ENCODE measurements at places on chromosomes 3 and 15.

- DNase-seq, result no peak
Observed at GRCh38 chr3:145864336-145864735, 296.6 kb downstream of the PLOD2 start.

DNA sequence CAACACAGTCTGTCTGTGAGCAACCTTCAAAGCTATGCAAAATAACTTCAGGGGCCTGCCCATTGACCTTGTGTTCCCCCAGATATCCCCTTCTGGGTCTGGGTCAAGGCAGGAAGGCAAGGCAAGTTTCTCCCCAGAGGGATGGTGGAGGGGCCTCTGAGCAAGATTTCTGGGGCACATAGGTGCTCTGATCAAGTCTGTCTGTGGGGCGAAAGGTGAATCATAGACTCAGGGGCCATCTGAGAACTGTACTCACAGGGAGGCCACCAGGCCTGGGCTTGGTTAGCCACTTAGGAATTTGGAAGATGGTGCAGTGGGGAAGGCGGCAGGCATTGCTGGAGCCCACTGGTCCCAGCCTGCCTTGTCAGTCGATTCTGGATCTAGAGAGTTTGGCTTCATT is 92.4 kb downstream of the MINAR1 start:
- no peak for DNase-seq

- DNase-seq, result no peak
Observed at GRCh38 chr3:184604615-184605290, 43.2 kb downstream of the EPHB3 start.

DNA sequence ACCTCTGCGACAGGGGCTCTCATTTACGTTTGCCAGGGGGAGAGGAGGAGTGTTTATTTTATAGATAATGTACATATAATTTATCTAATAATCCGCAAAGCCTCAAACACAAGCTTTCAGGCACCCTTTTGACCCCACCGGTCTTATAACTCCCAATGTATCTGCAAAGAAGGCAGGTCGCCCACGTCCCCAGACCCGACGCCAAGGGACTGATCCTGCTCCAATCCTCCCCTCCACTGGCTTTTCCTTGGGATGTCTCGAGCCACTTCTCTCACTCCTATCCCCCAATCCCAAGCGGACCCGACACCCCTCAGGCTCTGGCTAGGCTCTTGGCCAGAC is 452 bp downstream of the DCP1A start:
- DNase-seq, result no peak

DNA sequence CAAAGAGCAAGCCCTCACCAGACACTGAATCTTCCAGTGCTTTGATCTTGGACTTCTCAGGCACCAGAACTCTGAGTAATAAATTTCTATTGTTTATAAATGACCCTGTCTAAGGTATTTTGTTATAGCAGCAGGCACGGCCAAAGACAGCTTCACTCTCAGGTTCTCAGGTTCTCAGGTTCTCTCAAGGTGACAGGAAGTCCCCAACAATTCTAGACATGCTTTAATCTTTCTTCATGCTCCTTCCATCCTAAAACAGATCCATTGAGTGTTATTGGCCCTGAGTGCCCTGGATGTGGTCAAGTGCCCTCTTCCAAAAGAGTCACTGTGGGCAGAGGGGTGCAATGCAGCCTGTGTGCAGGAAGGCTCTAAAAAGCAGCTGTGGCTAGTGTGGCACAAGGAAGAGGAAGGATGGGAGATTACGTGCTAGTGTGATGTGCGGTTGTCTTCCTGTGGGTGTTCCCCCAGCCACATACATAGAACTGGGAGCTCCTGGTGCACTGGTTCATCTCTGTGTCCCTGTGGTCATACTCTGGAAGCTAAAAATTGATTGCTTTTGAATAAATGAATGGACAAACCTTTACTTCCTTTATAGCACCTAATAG is 11.0 kb upstream of the RAB7A start:
- no peak for DNase-seq

DNA sequence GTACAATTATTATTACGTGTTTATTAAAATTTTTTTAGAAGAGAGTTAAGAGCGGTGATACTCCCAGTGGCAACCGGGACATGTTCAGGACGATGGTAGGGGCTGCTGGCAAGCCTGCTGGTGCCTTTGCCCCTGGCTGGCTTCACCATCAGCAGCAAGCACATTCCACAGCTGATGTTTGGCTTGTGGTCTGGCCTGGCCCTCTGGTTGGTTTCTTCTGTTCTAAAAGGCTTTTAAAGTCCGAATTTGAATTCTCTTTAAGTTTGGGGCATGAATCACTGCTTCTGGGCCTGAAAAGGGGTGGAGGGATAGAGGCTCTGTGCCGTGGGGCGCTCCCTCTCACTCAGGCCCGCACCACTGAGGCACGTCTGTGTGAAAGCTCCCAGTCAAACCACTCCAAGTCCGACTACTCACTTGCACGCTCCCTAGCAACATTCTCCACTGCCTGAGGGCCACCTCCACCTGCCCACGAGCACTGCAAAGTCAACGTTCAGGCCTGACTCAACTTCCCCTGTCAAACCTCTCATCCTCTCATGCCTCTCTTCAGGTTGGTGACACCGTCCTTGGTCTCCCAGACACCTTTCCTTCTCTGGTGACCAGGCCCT is 10.1 kb downstream of the ITGA11 start:
- DNase-seq, result no peak

DNA sequence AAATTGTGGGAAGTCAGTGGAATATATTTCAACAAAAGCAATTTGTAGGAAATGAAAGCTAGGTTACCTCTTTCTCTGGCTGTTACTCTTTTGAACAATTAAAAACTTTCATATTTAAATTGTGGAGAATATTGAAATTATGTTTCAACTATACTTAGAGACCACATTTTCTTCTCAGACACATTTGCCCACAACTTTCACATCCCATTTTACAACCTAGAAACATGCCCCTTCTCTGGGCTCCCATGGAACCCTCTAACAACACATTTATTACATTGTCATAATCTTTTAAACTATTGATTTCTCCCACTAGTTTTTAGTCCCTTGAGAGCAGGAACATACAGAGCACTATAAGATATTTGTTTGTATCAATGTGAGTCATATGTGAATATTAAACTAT is 211.7 kb upstream of the TTC14 start:
- no peak for DNase-seq

GRCh38 chr3:62830727-62831322 is 44.4 kb downstream of the CADPS start:
- DNase-seq, result no peak

GRCh38 chr15:100696452-100696851 is 94.1 kb downstream of the ASB7 start:
- no peak for DNase-seq

DNA sequence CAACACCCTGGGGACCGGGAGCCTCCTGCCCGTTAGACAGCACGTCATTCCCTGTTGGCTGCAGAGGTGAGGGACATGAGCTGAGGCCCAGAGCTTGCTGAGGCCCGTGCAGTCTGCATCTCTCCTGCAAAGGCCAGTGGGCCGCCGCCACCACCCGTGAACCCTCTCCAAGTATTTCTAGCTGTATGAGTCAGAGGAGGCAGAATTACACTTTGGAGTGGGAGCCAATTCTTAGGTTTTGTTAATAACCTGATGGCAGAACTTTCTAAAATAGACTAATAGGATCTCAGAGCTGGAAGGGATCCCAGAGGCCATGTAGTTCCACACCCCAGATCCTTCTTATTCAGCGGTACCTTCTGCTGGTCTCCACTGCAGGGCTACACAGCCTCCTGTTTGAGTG is 335.2 kb upstream of the CTDSPL start:
- no peak for DNase-seq

DNA sequence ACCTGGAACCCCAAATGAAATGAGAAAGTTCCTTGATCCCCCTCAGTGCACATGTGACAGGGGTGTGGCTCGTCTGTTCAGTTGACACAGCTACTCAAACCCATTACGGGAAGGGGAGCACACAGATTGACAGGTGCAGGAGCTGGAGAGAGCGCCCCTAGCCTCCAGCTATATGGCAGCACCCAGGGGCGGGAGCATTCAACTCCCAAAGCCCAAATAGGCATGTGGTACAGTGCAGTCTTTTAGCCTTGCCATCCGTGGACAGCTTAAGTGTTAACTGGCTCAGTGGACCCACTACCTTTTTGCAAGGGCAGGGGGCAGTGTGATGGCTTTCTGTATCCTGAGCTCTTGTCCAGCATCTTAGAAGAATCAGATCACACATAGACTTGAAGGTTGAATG is 1374.2 kb upstream of the ALCAM start:
- DNase-seq, result no peak

DNA sequence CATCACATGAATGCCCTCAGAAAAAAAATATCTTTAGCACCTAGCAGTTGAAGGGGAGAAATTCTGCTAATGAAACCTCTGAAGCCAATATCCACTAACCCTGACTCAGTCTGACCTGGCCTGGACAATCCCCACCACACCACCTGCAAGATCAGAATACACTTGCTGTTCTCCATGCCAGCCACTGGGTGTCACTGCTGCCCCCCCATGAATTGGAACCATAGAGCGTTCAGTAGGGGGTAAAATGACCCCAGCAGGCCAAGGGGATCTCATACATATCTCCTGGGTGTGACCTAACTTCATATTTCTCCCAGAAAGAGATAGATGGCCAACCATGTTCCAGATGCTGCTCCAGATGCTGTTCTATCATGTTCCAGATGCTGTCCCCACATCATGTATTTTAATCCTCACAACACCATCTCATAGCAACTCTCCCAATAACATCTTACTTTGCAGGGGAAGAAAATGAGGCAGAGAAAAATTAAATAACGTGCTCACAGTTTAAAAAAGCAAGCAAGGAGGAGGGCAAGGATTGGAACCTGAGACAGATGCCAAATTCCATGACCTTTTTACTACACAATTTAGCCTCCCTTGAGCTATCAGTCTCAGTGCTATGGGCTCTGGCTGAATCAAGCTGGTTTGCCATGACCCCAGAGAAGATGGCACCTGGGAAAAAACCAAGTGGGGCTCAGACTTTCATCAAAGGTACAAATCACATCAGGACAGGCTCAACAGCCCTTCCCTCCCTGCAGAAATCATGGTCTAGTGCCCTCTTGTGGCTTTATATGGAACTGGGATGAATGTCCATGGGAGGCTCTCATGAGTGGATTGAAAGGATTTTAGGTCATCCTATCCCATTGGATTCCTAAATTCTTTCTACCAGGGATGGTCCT is 12.4 kb downstream of the NTRK3 start:
- DNase-seq, result no peak

DNA sequence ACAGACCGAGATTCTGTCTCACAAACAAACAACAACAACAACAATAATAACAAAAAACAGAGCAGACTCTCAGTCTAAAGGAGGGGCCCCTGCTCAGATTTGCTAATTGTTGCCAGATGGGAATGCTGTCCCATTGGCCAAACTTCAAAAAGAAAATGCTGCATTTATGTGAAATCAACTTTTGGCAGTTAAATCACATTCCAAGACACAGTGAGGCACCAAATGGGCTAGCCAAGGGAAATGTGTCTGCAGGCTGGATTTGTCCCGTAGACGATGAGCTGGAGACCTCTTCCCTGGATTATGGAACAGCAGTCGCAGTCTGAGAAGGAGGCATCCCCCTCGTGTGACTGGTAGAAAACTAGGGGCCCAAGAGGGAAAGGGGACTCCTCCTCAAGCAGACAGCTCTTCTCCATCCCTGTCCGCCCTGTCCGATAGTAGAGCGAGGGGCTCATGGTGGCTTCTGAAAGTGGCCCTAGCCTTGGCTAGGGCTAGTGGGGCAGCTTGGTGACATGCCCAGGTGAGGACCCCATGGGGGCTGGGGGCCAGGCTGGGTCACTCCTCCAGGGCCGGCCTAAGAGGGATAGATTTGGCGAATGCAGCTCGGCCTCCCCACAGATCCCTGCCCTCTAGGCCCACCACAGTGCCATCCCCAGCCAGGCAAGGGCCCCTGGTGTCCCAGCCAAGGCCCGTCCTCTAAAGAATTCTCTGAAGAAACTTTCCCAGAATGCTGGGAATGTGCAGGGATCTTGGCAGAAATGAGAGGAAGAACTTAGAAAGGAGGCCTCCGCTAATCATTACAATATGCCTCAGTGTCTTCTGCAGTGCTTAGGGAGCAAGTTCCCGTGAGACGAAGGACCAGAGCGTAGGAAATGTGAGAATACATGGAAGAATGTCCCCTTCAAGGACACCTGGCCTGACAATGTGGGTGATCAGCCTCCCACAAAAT is 2.0 kb downstream of the SLC22A14 start:
- no peak for DNase-seq

- no peak for DNase-seq
Observed at GRCh38 chr3:10717756-10718155, 98.3 kb upstream of the SLC6A11 start.

DNA sequence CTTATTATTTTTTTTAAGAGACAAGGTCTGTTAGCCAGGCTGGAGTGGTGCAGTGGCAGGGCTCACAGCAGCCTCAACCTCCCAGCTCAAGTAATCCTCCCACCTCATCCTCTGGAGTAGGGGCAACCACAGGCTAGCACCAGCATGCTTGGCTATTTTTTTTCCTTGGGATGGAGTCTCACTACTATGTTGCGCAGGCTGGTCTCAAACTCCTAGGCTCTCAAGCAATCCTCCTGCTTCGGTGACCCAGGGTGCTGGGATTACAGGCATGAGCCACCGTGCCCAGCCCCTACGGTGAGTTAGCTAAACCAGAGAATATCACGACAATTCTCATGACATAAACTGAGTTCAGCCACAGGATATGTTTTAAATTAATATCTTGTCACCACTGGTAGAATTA is 2.0 kb downstream of the DCUN1D1 start:
- no peak for DNase-seq

DNA sequence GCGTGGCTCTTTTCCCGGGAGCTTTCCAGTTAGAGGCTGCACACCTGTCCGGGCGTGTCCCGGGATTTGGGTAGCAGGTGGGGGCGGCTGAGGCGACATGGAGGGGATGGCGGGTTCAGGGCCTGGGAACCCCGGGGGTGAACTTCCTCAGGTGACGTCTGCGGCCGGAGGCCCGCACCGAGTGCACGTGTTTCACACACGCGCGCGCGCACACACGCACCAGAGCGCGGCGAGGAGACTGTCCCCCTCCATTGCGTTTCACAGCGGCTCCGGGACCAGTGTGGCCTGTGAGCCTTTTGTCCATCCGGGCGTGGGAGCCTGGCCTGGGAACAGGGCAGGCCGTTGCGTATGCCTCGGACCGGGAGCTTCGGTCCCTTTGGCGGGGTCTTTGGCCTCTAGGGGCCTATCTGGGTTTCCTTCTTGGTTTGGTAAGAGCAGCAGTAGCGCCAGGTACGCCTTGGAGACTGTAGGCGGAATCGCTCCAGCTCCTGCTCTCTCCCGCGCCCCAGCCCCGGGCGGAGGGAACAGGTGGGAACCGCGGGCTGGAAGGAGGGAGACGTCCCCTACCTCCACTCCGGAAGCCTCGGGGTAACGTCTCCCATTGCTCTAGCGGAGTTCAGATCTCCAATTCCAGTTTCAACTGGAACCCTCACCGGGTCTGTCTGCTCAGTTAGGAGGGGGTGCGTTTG is 220.0 kb downstream of the MEIS2 start:
- no peak for DNase-seq

DNA sequence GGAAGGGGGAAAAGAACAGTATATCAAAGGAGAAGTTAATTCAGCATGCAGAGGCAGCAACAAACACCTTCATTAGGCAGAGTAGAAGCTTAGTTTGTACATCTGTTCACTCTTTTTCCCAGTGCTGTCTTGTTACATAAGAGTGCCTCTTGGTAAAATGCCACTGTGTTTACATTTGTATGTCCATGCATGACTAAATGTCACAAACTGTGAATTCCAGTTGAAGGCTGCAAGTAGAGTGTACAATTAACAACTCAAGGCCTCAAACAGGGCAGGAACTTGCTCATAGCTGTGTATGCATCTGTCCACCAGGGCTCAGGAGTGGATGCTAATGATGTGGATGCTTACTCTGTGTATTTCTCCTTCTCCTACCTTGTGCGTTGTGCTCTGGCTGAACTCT is 214.2 kb upstream of the TPM1 start:
- DNase-seq, result no peak

GRCh38 chr3:17179381-17180205 is 294.8 kb downstream of the PLCL2 start:
- DNase-seq, result no peak

- DNase-seq, result no peak
Observed at GRCh38 chr3:165339753-165340152, 143.6 kb upstream of the SLITRK3 start.

Data from stimulated activated CD4-positive, alpha-beta T cell treated with anti-CD3 and anti-CD28 coated beads, Interleukin-1b, Interleukin-23, amount 100 ng/mL, for 1 hour (primary cell).